ENCODE measurements at places on chromosomes 1 and 21.

- DNase-seq, result no peak
Observed at GRCh38 chr1:183281039-183281438, 95.0 kb downstream of the LAMC2 start.

- DNase-seq, result no peak
Observed at GRCh38 chr1:213250041-213250440, 199.0 kb downstream of the RPS6KC1 start.

DNA sequence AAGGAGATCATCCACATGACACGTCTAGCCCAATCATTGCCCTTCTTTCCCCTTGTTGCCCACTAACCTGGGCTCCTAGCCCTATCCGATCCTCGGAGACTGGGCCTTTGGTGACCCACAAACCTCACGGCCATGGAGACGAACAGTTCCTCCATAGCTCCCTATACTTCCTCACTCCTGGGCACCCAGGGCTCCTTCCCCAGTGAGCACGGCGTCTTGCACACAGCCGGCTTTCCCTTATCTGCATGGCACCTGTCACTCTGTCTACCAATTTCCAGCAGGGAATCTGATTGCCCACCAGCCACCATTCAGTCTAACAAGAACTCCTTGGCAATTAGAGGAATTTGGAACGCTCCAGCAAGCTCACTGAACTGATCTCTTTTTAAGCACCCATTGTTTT lies 3.1 kb downstream of the GNG4 start:
- DNase-seq, result no peak

GRCh38 chr1:118878661-118879060 lies 109.5 kb downstream of the TBX15 start:
- DNase-seq, result no peak

GRCh38 chr1:89620664-89621063 lies 12.3 kb upstream of the LRRC8C start:
- no peak for DNase-seq

DNA sequence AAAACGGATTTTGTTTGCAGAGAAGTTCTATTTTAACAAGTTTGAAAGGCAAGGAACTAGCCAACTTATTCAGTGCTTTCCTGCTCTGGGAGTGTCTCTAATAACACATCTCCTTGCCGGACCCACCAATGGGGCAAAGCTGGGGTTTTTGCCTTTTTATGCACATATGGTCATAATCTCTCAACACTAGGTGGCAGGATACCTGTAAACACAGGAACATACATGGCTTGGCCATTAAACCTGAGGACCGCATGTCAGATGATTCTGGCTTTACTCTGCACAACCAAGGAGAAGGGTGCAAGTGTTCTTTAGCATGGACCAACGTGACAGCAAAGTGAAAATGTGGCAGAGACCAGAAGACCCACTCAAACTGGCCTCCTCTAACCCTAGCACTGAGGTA lies 4.9 kb downstream of the TMEM9 start:
- no peak for DNase-seq

Measured in right renal pelvis (tissue), 4 donors.